ENCODE measurements at places on chromosomes 11 and 22. TPM values are rescaled to one million over a fixed set of nuclear protein-coding genes. Genes with fewer than 3 reads are reported as not detected.

MISFA gene
- 0.52 TPM for total RNA-seq

TMEM191C gene
- 1.1 TPM for total RNA-seq

FBLN1 gene
- total RNA-seq, result 150 TPM

C22orf23 gene
- total RNA-seq, result 0.26 TPM

C1QTNF4 gene
- total RNA-seq, result 0.17 TPM

PHOX2A gene
- total RNA-seq, result not detected

HBE1 gene
- total RNA-seq, result not detected

OR8A1 gene
- total RNA-seq, result not detected

SCGB1C1 gene
- total RNA-seq, result not detected

MIOX gene
- 0.10 TPM for total RNA-seq

OR8B12 gene
- not detected for total RNA-seq

SMTNL1 gene
- total RNA-seq, result not detected

NXPE4 gene
- total RNA-seq, result not detected

C11orf91 gene
- total RNA-seq, result 0.17 TPM

GGTLC3 gene
- not detected for total RNA-seq

NXPE1 gene
- not detected for total RNA-seq

FGF3 gene
- not detected for total RNA-seq

KCNQ1 gene
- not detected for total RNA-seq

SLC22A9 gene
- not detected for total RNA-seq

ARHGAP20 gene
- total RNA-seq, result 3.0 TPM

DLG2 gene
- total RNA-seq, result 1.6 TPM

BTBD18 gene
- total RNA-seq, result not detected
